ENCODE measurements at places on chromosomes 16 and 17.

DNA sequence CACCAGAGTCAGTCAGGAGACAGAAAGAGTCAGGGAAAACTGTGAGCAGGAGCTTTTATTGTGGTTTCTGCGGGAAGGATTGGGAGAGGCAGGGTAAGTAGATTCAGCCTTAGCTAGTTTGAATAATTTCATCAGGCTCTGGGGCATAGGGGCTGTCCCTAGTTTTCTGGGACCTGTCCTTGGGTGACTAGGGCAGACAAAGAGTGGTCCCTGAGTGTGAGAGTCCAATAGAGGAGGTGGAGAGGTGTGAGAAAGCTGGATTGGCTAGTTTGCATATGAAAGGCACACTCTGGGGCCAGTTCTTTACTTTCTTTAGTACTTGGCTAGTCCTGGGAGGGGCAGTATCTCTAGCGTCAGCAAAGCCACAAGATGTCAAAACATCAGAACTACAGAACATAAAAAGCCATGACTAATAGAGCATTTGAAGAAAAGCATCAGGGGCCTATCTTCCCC is 255.6 kb downstream of the HS3ST3A1 start:
- no peak for DNase-seq

DNA sequence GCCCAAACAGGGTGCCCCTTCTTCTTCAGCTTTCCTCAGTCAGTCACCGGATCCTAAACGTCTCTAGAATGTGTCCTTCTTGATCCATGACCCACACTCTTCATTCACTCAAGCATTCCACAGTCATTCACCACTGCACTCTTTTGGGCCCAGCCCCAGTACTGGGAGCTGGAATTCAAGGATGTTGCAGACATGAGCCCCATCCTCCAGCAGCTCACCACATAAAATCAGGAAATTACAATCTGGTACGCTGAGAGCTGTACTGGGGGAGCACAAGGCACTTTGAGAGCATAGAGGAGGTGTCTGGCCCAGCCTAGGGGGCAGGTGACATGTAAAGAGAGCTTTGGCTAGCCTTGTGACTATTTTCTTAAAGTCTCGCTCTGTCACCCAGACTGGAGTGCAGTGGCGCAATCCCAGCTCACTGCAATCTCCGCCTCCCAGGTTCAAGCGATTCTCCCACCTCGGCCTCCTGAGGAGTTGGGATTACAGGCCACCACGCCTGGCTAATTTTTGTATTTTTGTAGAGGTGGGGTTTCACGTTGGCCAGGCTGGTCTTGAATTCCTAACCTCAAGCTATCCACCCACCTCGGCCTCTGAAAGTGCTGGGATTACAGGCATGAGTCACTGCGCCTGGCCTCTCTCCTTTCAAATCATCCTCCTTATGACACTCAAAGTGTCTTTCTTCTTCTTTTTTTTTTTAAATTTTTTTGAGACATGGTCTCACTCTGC is 18.7 kb downstream of the CES4A start:
- no peak for DNase-seq

DNA sequence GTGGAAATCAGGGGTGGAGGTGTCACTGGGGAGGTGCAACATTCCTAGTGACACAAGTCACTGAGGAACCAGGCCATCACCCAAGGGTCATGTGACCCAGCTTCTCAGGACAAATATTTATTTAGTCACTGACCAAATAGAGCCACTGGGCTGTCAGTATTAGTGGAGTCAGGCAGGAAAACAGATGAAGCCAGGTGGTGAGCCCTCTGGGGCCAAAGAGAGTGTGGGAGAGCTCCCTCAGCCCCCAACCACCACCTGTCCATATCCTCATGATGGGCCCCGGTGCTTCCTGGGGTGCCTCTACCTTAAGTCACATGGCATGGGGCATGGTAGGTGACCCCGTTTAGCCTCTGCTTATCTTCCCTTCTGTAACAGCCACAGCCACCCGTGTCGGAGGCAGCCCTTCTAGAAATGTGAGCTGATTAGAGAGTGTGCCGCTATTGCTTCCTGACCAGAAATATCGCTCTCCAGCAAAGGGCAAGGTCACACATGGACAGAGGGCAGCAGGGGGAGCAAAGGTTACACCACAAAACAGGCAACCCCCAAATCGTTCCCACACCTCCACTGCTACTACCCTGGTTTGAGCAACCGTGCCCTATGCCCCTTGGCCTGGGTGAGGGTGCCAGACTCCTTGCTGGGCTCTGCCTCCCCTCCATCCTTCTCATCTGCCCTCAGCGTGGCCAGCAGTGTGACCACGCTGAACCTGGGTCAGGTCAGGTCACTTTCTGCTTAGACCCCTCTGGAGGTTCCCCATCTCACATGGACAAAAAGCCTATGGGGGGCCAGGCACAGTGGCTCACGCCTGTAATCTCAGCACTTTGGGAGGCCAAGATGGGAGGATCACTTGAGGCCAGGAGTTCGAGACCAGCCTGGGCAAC is 8.6 kb upstream of the AKTIP start:
- no peak for DNase-seq

DNA sequence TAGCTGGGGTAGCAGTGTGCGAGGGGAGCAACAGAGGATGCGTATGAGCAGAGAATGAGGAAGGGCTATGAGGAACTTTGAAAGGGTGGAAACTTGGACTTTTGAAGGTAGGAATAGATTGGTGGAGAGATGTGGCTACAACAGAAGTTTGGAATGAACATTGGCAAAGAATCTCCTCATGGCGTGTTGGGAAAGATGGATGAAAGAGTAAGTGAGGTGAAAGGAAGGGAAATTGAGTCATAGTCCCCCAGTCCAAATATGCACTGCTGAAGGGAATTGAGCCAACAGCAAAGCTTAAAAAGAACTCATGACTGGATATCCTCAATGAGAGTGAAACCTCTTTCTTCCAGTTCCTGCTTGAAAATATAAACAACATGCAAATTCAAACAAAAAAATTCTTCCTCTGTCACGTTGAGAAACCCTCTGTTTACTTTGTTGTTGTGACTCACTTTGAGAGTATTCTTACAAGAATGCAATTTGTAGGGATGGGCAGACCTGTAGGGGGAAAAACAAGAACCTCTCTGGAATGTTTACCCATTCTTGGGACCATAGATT is 313.2 kb upstream of the KCNJ16 start:
- no peak for DNase-seq

DNA sequence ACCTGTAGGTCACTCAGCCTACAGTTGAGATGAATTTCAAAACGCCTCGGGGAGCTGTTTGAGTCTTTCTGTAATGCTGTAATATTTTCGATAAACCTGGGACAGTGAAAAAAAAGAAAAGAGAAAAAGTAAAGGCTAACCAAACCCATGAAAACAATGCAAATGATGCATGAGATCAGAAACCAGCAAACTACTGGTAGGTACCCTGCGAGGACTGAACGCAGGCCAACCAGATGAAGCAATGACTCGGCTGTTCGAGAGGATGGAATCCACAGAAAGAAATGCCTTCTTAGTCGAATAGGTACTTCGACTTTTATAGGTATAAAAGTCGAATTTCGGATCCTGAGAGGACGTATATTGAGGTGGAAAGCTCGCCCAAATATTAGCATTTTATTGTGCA is 509 bp upstream of the ATAD5 start:
- no peak for DNase-seq

DNA sequence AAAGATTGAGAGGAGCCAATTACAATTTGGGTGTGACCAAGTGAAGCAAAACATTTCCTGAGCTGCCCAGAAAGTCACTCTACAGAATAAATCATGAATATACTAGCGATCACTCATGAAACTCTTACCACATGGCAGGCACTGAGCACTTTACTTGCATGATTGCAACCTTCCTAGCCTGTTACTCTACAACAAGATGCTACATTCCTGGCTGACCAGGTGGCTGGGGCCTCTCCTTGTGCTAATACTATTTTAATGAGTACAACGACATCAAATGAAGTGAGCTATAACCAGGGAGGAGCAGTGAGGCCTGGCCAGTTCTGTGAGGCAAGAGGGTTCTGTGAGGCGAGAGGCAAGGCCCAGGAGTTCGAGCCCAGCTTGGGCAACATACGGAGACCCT is 75.2 kb downstream of the CPPED1 start:
- DNase-seq: no peak
